ENCODE measurements at places on chromosomes 5 and 9.

DNA sequence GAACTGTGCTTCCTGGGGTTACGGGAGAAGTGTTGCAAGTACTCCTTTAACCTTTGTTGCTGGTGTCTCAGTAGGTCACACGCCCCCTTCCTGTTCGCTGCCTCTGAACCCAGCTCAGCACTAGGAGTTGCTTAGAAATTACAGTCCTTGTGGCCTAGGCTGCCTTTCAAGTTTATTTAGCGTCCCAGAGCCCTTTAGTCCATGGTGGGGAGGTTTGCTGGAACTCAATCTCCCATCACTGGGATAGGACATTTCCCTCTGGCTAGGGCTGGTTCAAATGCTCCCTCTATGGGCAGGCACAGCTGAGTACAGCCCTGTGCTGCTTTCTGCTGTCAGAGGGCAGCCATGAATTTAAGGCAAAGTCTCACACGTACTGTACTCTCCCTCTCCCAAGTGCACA is 4.7 kb downstream of the IFNA8 start:
- DNase-seq = no peak

GRCh38 chr5:13477118-13477737 is 467.3 kb downstream of the DNAH5 start:
- DNase-seq = peak; percentile 90

- DNase-seq = no peak
Measured at GRCh38 chr5:89129941-89130340, 247.0 kb upstream of the MEF2C start.

- no peak for DNase-seq
Measured at GRCh38 chr9:107110153-107110552, 172.9 kb upstream of the RAD23B start.

GRCh38 chr5:180114304-180115003 is 42.9 kb upstream of the RNF130 start:
- DNase-seq = no peak

- DNase-seq = no peak
Measured at GRCh38 chr9:84829471-84829870, 159.9 kb downstream of the NTRK2 start.

- peak; percentile 63 for DNase-seq
Measured at GRCh38 chr5:122849771-122850170, 4.4 kb downstream of the SNX24 start.

DNA sequence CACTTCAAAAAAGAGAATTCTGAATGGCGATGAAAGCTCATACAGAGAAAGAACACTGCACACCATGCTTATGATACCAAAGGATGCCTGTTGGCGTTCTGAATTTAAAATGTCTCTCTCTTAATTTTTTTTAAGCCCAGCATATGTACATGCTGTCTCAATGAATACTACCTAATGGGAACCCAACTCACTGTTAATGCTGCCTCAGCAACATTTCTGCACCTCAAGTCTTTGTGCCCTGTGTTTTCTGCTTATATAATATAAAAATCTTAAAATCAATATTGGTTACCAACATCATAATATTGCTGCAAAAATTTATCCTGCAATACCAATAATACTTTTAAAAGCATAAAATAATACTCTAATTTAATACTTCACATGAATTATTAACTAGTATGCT is 44.1 kb upstream of the POU5F2 start:
- DNase-seq = no peak

DNA sequence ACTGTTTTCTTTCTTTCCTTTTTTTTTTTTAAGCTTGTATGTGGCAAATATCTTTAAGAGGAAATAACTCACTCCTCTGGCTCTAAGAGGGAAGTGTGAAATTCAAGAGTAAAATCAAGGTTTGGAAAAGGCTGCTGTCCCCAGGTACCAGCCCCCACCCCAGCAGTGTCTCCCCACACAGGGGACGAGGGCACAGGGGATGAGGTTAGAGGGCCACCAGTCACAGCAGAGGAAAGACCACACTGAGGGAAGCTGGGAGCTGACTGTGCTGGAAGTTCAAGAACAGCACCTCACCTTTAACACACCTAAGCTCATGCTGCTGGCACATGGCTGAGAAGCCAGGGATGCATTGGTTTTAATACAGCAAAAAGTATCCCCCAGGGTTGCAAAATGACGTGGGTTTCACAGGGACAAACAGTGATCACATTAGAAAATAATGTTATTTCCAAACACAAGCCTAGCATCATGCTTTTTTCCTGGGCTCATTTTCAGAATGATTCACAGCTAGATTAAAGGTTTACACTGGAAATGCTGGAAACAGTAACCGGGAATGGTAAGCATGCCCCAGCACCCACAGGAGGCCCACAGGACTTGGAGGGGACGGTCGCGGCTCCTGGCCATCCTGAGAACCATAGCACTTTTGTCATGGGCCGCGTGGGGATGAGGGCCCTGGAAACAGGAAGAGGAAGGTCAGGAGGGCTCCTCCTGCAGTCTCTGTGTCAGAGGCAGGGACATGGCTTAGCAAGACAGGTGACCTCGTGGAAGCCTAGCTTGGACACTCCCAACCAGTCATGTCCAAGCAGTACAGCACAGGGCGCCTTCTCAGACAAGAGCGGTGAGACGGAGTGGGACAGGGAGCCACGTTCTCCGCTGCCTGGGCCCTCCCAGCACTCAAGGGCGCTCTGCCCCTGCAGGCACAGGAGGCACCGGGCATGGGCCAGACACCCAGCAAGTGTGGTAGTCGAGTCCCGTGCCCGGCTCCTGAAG is 6.9 kb downstream of the LPCAT1 start:
- DNase-seq = peak; percentile 49

- DNase-seq = no peak
Measured at GRCh38 chr5:52830650-52831049, 42.9 kb downstream of the ITGA1 start.

- DNase-seq = no peak
Measured at GRCh38 chr9:81969971-81970370, 18.6 kb upstream of the SPATA31D1 start.

GRCh38 chr9:35945341-35946018 is 12.5 kb downstream of the OR2S2 start:
- DNase-seq = peak; percentile 90
